AG08395 (cell line): ENCODE measurements at places on chromosomes 11 and 22.
A peak's percentile ranks its signal among the peaks of the same experiment; 100 is the strongest.

GRCh38 chr11:85182441-85183387 lies 444.4 kb downstream of the DLG2 start:
- DNase-seq, result peak; percentile 11

GRCh38 chr11:28582506-28582905 lies 474.3 kb downstream of the METTL15 start:
- DNase-seq, result no peak

GRCh38 chr11:26149585-26149984 lies 182.3 kb upstream of the ANO3 start:
- DNase-seq, result no peak

GRCh38 chr11:34830648-34831047 lies 85.5 kb downstream of the APIP start:
- DNase-seq, result no peak

- DNase-seq, result no peak
Measured at GRCh38 chr22:37416827-37417226, 10.5 kb downstream of the ELFN2 start.

- no peak for DNase-seq
Measured at GRCh38 chr11:119324189-119324588, 7.3 kb upstream of the MCAM start.

DNA sequence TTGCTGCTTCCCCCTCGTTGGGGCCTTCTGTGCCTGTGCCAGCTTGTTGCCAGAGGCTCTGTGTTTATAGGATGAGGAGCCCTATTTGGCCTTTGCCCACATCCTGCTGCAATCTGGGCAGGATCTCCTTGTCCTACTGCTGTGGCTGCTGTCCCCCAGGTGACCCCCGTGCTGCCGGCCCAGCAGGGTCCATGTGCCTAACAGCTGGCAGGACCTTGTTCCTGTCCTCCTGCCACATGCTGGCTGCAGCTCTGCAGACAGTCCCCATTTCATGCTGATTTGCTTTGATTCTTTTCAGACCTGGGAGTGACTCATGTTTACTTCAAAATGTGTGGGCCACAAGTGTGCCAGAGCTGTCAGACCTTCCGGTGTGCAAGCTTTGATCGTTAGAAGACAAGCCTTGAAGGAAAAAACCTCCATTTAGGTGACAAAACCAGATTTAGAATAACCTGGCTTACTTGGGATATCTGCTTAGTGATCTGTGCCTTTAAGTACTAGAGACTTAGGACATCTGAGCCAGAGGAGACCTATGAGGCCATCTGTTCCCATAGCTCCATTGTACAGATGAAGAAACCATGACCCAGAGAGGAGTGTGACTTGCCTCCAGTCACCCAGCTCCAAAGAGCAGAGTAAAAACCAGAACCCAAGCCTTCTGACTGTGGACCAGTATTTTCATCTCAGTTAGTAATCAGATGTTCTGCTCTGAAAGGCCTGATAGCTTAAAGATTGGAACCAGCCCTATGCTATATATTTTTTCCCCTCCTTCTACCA lies 11.1 kb downstream of the NAV2 start:
- DNase-seq, result peak; percentile 38

GRCh38 chr11:99098258-99098657 lies 77.5 kb downstream of the CNTN5 start:
- no peak for DNase-seq

DNA sequence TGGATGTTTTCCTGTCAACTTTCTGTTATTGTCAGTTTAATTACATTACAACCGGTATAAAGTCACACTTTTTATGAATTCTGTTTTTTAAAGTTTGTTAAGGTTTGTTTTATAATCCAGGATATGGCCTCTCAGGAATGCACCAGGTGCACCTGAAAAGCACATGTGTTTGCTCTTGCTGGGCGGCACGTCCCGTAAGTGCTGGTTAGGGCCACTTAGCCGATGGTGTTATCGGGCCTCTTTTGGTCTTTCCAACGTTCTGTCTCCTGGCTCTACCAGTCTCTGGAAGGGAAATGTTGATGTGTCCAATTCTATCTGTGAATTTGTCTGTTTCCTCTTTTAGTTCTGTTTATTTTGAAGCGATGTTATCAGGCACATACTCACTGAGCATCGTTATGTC lies 695.7 kb downstream of the BRD1 start:
- DNase-seq, result no peak

GRCh38 chr11:69624293-69624692 lies 16.7 kb upstream of the CCND1 start:
- no peak for DNase-seq

GRCh38 chr22:32355760-32356159 lies 1.9 kb upstream of the RFPL3 start:
- no peak for DNase-seq

GRCh38 chr11:3859373-3859881 lies 4.0 kb downstream of the STIM1 start:
- DNase-seq, result no peak

GRCh38 chr11:119907122-119907851 lies 178.3 kb upstream of the NECTIN1 start:
- no peak for DNase-seq

DNA sequence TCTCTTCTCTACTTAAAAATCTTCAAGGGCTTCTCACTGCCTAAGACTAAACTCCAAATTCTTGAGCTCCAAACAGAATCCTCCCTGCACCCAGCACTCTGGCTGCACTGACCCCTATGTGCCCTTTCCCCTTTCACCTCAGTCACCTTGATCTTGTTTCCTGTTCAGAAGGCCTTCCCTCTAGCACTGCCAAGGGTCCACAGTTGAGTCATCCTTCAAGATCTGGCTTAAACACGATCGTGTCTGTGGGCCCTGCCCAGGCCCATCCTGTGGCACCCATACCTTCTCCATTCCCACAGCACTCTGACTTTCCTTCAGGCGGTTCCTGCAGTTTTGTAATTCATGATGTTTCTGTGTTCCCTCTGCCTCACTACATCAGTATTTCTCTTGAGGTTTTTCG lies 129.2 kb downstream of the ARL14EP start:
- no peak for DNase-seq

DNA sequence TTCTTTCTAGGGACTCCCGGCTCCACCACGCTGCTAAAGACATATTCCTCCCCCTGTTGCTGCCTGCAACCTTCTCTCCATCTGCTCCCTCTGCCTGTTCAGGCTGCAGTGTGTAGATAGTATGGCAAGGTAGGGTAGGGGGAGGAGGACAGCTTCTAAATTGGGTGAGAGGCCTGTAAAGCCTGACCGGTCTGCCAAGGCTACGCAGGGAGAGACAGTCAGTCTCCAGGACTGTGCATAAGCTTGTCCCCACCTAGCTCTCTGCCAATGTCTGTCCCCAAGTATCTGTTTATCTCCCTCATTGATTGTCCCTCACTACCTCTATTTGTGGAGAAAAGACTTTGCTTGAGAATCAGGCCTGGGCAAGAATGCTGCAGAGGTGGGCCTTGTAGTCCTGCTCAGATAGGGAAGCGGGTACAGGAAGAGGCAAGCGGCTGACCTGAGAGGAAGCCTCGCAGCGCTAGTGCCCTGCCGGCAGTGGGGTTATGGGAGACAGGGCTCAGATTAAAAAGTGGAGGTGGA lies 871 bp upstream of the SEZ6L start:
- no peak for DNase-seq

GRCh38 chr22:30334646-30335045 lies 7.9 kb upstream of the TBC1D10A start:
- no peak for DNase-seq

GRCh38 chr11:44456544-44457300 lies 108.7 kb upstream of the CD82 start:
- no peak for DNase-seq

- DNase-seq, result peak; percentile 92
Measured at GRCh38 chr22:50267591-50268390, 2.4 kb downstream of the MAPK11 start.

DNA sequence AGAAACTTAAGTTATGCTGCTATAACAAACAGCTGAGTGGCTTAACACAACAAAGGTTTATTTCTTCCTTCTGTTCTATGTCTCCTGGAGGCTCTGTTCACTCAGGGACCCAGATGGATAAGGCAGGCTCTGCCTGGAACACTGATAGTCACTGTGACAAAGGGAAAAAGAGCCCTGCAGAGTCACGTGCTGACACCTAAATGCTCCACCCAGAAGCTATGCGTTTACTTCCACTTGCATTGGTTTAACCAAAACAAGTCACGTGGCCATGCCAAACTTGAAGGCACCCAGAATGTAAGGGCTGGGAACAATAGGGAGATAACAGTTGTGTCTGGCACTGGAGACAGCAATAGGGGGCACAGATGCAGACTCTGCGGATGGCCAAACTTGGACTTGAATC lies 3.4 kb upstream of the MS4A15 start:
- DNase-seq, result no peak

DNA sequence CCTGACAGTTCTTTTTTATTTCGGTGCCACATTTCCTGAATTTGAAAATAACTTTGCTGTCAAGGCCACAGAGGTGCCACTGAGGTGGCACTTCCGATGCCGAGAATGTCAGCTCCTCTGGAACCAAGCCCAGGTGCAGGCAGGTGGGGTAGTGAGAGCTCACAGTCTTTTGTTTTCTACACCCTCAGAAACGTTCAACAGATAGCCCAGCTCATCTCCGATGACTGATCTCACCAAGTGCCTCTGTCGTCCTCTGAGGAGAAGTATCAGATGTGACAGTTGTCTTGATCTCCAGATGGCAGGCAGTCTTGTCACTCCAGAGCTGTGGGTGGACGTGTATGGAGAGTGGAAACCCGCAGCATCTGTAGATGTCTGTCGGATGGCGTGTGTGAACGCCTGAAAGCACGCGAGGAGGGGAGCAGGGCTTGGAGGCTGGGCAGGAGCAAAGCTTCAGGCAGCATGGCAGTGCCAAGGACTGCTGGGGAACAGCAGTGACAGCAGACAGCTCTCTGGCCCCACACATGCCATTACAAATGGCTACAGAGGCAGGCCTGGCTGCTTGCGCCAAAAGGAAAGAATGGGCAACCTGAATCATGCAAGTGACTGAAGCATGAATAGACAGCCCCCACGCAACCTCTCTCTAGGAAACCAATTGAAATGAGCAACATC lies 877.0 kb downstream of the OPCML start:
- DNase-seq, result peak; percentile 56

GRCh38 chr11:126748100-126748791 lies 252.3 kb downstream of the KIRREL3 start:
- DNase-seq, result no peak

- no peak for DNase-seq
Measured at GRCh38 chr22:31605851-31606585, 56.0 kb downstream of the PISD start.

- no peak for DNase-seq
Measured at GRCh38 chr11:44257338-44258189, 52.4 kb downstream of the ALX4 start.
